ENCODE measurements at places on chromosomes 2 and 18. TPM values are rescaled to one million over a fixed set of nuclear protein-coding genes. Genes with fewer than 3 reads are reported as not detected.

Gene CCDC102B
- total RNA-seq: 0.53 TPM

Gene LYG2
- not detected for total RNA-seq

Gene C2orf66
- 0.05 TPM for total RNA-seq

Gene KIAA2012
- 0.03 TPM for total RNA-seq

Gene DHRS9
- 0.11 TPM for total RNA-seq

Gene IL36B
- total RNA-seq: not detected

Gene ARHGAP25
- total RNA-seq: not detected

Gene ACYP2
- 9.2 TPM for total RNA-seq

Gene APCDD1
- not detected for total RNA-seq

Gene EDAR
- total RNA-seq: not detected

Gene GPR35
- total RNA-seq: 0.13 TPM

Gene TTN
- not detected for total RNA-seq

Gene SLC9A4
- total RNA-seq: not detected

Measured in SJSA1 (cell line).